Esophagus squamous epithelium (tissue), 5 donors: ENCODE measurements at places on chromosomes 7 and 10. TPM values are rescaled to one million over a fixed set of nuclear protein-coding genes. Genes with fewer than 3 reads are reported as not detected.

DNA sequence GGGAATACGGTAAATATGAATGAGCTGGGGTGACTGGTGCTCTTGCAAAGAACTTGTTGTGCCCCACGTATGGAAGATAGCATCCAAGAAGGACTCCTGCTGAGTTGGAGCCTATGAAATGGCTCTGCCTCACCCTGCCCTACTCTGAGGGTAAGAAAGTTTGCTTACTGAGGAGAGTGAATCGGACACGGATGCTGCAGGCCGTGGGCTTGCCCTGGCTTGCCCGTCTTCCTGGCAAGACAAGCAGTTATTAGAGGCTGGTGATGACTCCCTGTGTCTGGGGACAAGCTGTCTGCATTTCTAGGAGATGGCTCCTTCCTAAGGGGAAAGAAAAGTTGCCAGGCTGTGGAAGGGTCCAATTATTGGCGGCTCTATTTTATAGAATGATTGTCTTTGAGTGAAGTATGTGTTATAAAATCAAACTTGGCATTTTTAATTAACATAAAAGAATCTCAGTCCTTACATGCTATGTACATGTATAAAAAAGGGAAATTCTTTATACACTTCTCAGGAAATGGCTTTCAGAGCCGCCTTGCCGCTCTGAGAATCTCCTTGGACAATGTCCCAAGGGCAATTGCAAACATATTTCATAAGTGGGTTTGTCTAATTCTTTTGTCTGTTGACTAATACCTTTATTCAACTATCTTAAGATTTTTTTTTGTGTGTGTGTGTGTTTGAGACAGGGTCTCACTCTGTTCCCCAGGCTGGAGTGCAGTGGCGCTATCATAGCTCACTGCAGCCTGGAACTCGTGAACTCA is 64.6 kb downstream of the CYP26A1 start:
- DNase-seq, result no peak

- DNase-seq, result no peak
Measured at GRCh38 chr7:3760651-3761050, 459.6 kb downstream of the SDK1 start.

Gene AGAP9
- total RNA-seq, result 0.94 TPM

Gene ARHGEF35
- total RNA-seq, result 14.8 TPM

Gene CHAT
- total RNA-seq, result not detected

GRCh38 chr7:6536262-6537260 is 14.7 kb downstream of the GRID2IP start:
- no peak for DNase-seq

DNA sequence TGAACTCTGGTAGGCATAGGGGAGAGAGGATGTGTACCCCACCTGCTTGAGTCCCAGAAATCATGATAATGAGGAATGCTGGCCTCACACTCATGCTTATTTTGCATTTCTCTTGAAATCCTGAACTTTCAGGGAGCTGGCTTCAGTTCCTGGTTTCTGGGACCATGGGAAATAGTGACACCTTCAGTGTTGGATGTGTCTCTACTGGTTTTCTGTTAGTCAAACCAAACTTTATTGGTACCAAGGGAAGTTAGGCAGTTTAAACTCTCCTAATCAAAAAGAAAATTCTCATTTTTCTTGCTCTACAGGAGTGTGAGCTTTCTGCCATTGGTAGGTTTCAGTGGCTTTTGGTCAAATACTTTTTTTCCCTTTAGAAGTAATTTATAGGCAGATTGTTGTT is 11.8 kb upstream of the PCGF5 start:
- no peak for DNase-seq

Gene BAZ1B
- total RNA-seq, result 18.8 TPM

GRCh38 chr7:116726713-116727431 is 54.9 kb downstream of the MET start:
- no peak for DNase-seq

GRCh38 chr10:96896884-96897589 is 64.9 kb downstream of the LCOR start:
- DNase-seq, result no peak

GRCh38 chr10:101130984-101131961 is at the start of gene TLX1:
TSS of gene TLX1 (plus strand) at chr10:101131300. CDS start at chr10:101131542, 242 bp downstream.
- no peak for DNase-seq

Gene NRP1
- 3.1 TPM for total RNA-seq

Gene ZNF365
- total RNA-seq, result 0.56 TPM

Gene TSPAN12
- 1.3 TPM for total RNA-seq

Gene MMRN2
- total RNA-seq, result 14.8 TPM

GRCh38 chr10:67239864-67240497 is 314.1 kb downstream of the LRRTM3 start:
- no peak for DNase-seq

- no peak for DNase-seq
Measured at GRCh38 chr7:935874-936385, 18.6 kb downstream of the ADAP1 start.

Gene SPDYE2B
- total RNA-seq, result not detected

Gene SEMA3C
- total RNA-seq, result 19.5 TPM

- no peak for DNase-seq
Measured at GRCh38 chr10:133276435-133277201, at the start of gene ADAM8. TSS of gene ADAM8 (minus strand) at chr10:133276868. CDS start at chr10:133276817, 51 bp downstream.

GRCh38 chr10:124142960-124143359 is 49.6 kb upstream of the CHST15 start:
- no peak for DNase-seq

Gene SRPK2
- 30.5 TPM for total RNA-seq

Gene RASSF4
- 1.7 TPM for total RNA-seq

- no peak for DNase-seq
Measured at GRCh38 chr10:124614003-124614659, 130.0 kb downstream of the FAM53B start.

- DNase-seq, result no peak
Measured at GRCh38 chr10:1413823-1414222, 323.5 kb downstream of the ADARB2 start.

- no peak for DNase-seq
Measured at GRCh38 chr7:151244196-151244840, 4.2 kb downstream of the SMARCD3 start.

- DNase-seq, result no peak
Measured at GRCh38 chr7:29449569-29450260, 113.9 kb upstream of the PRR15 start.

GRCh38 chr10:30749385-30749784 is 119.8 kb upstream of the LYZL2 start:
- DNase-seq, result no peak

DNA sequence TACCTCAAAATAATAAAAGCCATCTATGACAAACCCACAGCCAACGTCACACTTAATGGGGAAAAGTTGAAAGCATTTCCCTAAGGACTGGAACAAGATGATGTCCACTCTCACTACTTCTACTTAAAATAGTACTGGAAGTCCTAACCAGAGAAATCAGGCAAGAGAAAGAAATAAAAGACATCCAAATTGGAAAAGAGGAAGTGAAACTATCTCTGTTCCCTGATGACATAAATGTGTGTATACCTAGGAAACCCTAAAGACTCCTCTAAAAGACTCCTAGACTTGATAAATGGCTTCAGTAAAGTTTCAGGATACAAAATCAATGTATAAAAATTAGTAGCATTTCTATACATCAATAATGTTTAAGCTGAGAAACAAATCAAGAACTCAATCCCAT is 314.1 kb downstream of the WDR37 start:
- no peak for DNase-seq

Gene ST8SIA6
- 1.0 TPM for total RNA-seq

GRCh38 chr7:24825931-24826661 is 68.8 kb upstream of the GSDME start:
- no peak for DNase-seq

GRCh38 chr10:17375936-17376584 is 78.3 kb downstream of the ST8SIA6 start:
- DNase-seq, result no peak

Gene CAV2
- total RNA-seq, result 31.8 TPM

Gene SLC13A1
- not detected for total RNA-seq

Gene GPR37
- 6.0 TPM for total RNA-seq

DNA sequence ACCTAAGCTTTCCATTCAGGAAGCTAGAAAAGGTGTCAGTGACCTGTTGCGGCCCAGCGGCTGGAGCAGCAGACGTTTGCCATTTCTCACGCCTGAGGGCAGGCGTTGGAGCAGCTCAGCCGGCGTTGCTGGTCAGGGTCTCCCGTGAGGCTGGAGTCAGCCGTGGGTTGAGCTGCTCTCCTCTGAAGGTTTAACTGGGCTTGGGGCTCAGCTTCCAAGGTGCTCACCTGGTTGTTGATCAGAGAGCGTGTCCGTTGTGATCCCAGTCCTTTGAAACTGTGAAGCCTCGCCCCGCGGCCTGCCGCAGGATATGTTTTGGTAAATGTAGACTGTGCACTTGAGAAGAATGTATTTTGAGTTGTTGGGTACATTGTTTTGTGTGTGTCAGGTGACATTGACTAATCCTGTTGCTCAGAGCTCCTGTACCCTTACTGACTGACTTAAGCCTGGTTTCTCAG is 20.6 kb upstream of the PWWP2B start:
- no peak for DNase-seq

Gene PRPF18
- total RNA-seq, result 15.5 TPM
